ENCODE measurements at places on chromosomes 2 and 18.
A peak's percentile ranks its signal among the peaks of the same experiment; 100 is the strongest.

GRCh38 chr2:53786352-53786704 is 425 bp downstream of the ASB3 start:
- DNase-seq = peak; percentile 46
- H3K4me3 ChIP-seq = peak overlapping the region; percentile 90
- H3K4me1 ChIP-seq = peaks cover 37% of the 10 kb centered on the region
- H3K36me3 ChIP-seq = peaks cover 14% of the 10 kb centered on the region
- H3K27ac ChIP-seq = peak overlapping the region; percentile 92
- H3K27me3 ChIP-seq = no peaks in the 10 kb centered on the region

DNA sequence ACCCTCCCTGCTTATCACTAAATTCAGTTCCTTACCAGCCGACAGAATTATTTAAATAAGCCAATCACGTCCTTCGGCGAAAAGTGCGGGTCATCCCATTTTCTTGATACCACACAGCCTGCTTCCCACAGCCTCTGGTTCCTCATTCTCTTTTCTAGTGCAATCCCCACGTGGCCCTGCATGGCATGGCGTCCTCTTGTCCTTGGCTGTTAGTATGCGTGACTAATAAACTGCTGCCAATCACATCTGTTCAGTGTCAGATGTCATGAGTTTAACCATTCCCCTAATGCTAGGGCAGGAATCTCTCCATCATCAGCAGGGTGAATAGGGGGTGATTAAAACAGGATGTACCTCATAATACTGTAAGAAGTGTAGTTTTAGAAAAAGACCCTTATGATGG is 62.8 kb upstream of the TSPYL6 start:
- no peak for DNase-seq
- H3K4me3 ChIP-seq = no peak overlapping the region
- H3K4me1 ChIP-seq = no peaks in the 10 kb centered on the region
- H3K27ac ChIP-seq = no peak overlapping the region
- no peaks in the 10 kb centered on the region for H3K36me3 ChIP-seq

GRCh38 chr2:58871469-58872142 is 630.5 kb upstream of the FANCL start:
- no peak overlapping the region for H3K27ac ChIP-seq
- no peak for DNase-seq
- no peaks in the 10 kb centered on the region for H3K36me3 ChIP-seq
- no peaks in the 10 kb centered on the region for H3K4me1 ChIP-seq
- no peak overlapping the region for H3K4me3 ChIP-seq

GRCh38 chr2:20818820-20819219 is 4.1 kb downstream of the LDAH start:
- H3K4me1 ChIP-seq = peaks cover 21% of the 10 kb centered on the region
- no peak for DNase-seq
- peaks cover 11% of the 10 kb centered on the region for H3K36me3 ChIP-seq
- H3K27me3 ChIP-seq = no peaks in the 10 kb centered on the region
- no peak overlapping the region for H3K4me3 ChIP-seq

DNA sequence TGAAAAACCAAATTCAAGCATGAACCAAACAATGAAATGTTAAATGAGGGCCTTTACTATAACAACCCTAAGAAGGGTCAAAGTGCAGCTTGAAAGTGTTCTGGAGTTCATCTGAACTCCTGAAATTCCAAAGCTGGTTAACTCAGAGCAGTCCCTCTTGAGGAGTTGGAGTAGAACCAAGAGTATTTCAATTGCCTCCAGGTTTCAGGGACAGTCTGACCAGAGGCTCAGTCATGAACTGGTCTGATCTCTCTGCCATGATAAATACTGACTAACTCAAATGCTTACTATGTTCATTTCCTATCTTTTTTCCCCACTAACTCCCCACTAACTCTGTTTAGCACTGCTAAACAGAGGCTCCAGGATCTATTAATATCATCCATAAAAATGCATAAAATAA is 2.7 kb downstream of the STARD7 start:
- no peak for DNase-seq
- peak overlapping the region; percentile 67 for H3K27ac ChIP-seq
- H3K27me3 ChIP-seq = no peaks in the 10 kb centered on the region
- H3K4me1 ChIP-seq = peaks cover 75% of the 10 kb centered on the region
- peak overlapping the region; percentile 70 for H3K4me3 ChIP-seq

- DNase-seq = no peak
- H3K4me3 ChIP-seq = no peak overlapping the region
- H3K27ac ChIP-seq = no peak overlapping the region
- H3K4me1 ChIP-seq = peaks cover 9% of the 10 kb centered on the region
- no peaks in the 10 kb centered on the region for H3K36me3 ChIP-seq
Measured at GRCh38 chr18:57975805-57976204, 68.2 kb upstream of the NEDD4L start.

GRCh38 chr18:46097431-46097800 is 680 bp downstream of the ATP5F1A start:
- peak overlapping the region; percentile 98 for H3K4me3 ChIP-seq
- H3K36me3 ChIP-seq = peaks cover 32% of the 10 kb centered on the region
- peak overlapping the region; percentile 95 for H3K27ac ChIP-seq
- H3K4me1 ChIP-seq = peaks cover 32% of the 10 kb centered on the region
- DNase-seq = peak; percentile 29
- no peaks in the 10 kb centered on the region for H3K27me3 ChIP-seq

GRCh38 chr2:100606726-100607343 is 44.0 kb downstream of the PDCL3 start:
- no peaks in the 10 kb centered on the region for H3K27me3 ChIP-seq
- H3K4me1 ChIP-seq = peaks cover 3% of the 10 kb centered on the region
- DNase-seq = peak; percentile 51
- H3K4me3 ChIP-seq = no peak overlapping the region
- H3K36me3 ChIP-seq = no peaks in the 10 kb centered on the region

DNA sequence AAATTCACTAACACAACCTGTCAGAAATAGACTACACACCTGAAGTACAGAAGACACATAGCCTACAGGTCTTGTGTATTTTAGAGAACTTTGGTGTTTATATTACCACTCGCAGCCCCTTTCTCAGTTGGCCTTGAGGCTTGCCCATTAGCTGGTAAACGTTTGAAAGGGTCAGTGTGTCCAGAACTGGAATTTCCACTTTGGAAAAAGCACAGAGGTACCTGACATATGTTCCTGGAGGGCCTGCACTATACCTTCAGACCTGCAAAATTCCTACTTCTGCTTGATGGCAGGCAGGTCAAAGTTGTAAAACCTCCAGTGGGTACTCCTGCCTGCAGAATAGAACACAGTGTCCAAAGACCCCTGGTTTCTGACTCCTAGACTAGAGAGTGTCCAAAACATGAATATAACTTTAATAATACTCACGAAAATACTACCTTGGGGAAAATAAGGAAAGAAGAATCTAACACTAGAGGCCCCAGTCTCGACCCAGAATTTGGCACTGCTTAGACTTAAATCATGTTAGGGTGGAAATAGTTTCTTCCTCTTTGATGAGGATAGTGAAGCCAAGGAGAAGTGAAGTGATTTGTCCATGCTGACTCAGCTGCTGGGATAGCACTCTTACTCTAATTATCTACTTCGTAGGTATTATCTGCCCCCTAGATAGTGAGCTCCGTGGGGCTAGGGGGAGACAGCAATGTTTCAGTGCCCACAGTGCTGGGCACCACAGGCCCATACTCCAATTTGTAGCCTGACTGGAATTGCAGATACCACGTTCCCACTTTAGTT is 2.8 kb downstream of the KCTD1 start:
- no peak overlapping the region for H3K27ac ChIP-seq
- no peak for DNase-seq
- peaks cover 4% of the 10 kb centered on the region for H3K36me3 ChIP-seq

Data from activated CD8-positive, alpha-beta T cell treated with anti-CD3 and anti-CD28 coated beads, Interleukin-2, amount 10 ng/mL, durations not matched to agents 7 days and 5 days (primary cell).